Mesenchymal stem cell (in vitro differentiated cells and primary cell): ENCODE measurements at places on chromosomes 16 and 17.

GRCh38 chr17:10211666-10212065 lies 13.3 kb upstream of the GAS7 start:
- no peaks in the 10 kb centered on the region for H3K27me3 ChIP-seq
- no peaks in the 10 kb centered on the region for H3K36me3 ChIP-seq
- H3K4me1 ChIP-seq, result peaks cover 5% of the 10 kb centered on the region
- no peak for DNase-seq

GRCh38 chr17:38701504-38702165 lies 3.4 kb upstream of the MLLT6 start:
- peak; percentile 79 for DNase-seq
- no peaks in the 10 kb centered on the region for H3K27me3 ChIP-seq
- H3K36me3 ChIP-seq, result no peaks in the 10 kb centered on the region
- peaks cover 36% of the 10 kb centered on the region for H3K4me1 ChIP-seq

DNA sequence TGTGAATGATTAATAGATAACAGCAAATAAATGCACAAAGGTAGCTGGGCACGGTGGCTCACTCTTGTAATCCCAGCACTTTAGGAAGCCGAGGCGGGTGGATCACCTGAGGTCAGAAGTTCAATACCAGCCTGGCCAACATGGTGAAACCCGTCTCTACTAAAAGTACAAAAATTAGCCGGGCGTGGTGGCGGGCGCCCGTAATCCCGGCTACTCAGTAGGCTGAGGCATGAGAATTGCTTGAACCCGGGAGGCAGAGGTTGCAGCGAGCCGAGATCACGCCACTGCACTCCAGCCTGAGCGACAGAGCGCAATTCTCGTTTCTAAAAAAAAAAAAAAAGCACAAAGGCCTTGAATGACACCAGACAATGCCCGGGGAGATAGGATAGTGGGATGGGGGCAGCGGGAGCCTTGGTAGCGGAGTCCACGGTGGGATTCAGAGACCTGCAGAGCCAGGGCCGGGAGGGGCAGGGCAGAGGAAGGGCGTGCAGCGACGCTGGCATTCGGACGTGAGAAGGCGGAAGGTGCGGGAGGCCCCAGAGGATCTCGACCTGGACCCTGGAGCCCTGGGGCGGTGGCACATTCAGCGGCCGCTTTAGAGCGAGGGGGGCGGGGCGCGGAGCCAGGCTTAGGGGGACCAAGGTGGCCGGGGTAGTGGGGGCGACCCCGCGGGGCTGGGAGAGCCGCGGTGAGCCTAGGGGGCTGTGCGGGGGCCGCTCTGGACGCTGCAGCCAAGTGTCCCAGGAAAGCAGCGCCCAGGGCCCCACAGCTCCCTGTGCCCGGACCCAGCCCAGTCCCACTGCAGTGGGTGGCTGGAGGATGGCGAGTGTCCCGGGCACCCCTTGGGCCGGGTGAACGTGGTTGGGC lies 999 bp upstream of the FLYWCH2 start:
- DNase-seq, result peak; percentile 40
- no peaks in the 10 kb centered on the region for H3K27me3 ChIP-seq
- H3K4me1 ChIP-seq, result peaks cover 14% of the 10 kb centered on the region
- H3K36me3 ChIP-seq, result no peaks in the 10 kb centered on the region
- H3K27ac ChIP-seq, result no peak overlapping the region
- peak overlapping the region; percentile 64 for H3K4me3 ChIP-seq

DNA sequence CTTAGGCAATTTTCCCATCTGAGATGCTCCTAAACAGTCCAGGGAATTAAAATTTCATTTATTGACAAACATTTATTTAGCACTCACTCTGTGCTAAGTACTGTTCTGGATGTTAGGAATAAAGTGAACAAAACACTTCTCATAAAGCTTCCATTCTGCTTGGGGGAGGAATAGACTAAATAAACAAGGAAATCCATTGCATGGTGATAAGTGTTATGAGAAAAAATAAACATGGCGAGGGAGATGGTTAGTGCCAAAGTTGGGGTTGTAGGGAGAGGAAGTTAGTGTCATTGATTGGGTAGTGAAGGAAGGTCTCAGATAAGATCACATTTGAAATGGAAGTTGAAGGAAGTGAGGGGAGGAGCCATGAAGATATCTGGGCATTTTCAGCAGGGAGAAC lies 72.2 kb upstream of the CES5A start:
- H3K27me3 ChIP-seq, result peaks cover 18% of the 10 kb centered on the region
- no peaks in the 10 kb centered on the region for H3K4me1 ChIP-seq
- no peak overlapping the region for H3K4me3 ChIP-seq
- H3K27ac ChIP-seq, result no peak overlapping the region
- DNase-seq, result no peak

DNA sequence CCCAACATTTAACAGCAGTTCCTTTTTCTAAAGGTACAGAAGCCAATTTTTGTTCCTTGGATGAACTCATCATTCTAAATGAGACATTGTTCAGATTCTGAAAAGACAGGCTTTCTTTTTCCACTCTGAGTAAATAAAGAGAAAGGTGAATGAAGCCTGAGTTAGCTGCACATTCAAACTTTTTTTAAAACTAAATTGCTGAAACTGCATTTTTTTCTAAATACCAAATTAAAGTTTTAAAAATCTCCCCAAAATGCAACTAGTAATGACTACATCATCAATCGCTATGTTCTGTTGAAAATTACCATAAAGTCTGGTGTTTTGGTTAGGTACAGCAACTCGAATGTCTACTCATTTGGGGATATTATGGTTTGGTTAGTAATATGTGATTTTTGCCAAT lies 9.8 kb downstream of the SCO1 start:
- no peak overlapping the region for H3K4me3 ChIP-seq
- no peaks in the 10 kb centered on the region for H3K27me3 ChIP-seq
- no peak for DNase-seq
- H3K36me3 ChIP-seq, result peaks cover 82% of the 10 kb centered on the region
- H3K4me1 ChIP-seq, result no peaks in the 10 kb centered on the region

DNA sequence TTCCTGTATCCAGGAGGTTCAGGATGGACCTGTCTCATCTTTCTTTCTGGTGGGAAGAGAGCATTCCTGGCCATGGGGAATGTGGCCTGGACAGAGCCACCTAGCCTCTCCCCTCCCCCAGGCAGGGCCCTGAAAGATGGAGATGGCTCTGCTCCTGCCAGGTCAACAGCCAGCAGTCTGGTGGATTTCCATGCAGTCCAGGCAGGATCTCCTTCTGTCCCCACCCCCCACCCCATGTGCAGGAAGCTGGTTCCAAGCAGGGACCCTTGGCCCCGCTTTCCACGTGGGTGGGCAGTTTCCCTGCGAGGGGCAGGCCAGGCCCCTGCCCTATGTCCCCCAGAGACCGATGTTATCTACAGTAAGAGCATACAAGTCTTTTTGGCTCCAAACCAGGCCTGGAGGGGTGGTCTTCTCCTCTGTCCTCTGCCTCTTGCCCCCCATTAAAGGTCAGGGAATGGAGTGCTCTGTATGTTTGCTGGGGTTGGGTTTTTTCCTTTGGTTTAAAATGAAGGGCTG lies 240.5 kb downstream of the SEC14L1 start:
- no peak overlapping the region for H3K27ac ChIP-seq
- H3K4me3 ChIP-seq, result no peak overlapping the region
- no peaks in the 10 kb centered on the region for H3K27me3 ChIP-seq
- peaks cover 7% of the 10 kb centered on the region for H3K36me3 ChIP-seq
- DNase-seq, result no peak

GRCh38 chr16:88878967-88879787 lies 12.7 kb upstream of the PABPN1L start:
- H3K36me3 ChIP-seq, result no peaks in the 10 kb centered on the region
- H3K4me1 ChIP-seq, result peaks cover 12% of the 10 kb centered on the region
- H3K27me3 ChIP-seq, result peaks cover 15% of the 10 kb centered on the region

DNA sequence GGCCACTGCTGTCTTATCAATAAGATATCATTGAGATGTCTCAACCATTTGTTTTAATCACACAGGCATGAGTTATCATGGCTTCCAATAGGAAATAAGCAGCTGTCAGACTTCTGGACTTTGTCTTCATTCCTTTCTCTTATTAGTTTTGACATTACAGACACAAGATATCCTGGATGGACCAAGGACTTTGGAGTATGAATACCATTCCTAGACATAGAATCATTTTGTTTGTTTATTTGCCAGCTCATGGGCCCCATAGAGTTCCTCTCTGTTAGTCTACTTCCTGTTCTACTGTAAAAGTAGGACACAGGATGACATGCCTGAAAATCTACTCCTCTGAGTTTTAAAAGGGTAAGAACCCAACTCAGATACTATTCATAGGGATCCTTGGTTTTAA lies 77.7 kb upstream of the KCNJ16 start:
- H3K4me1 ChIP-seq, result no peaks in the 10 kb centered on the region
- peak overlapping the region; percentile 6 for H3K27ac ChIP-seq
- H3K36me3 ChIP-seq, result no peaks in the 10 kb centered on the region

- no peaks in the 10 kb centered on the region for H3K27me3 ChIP-seq
- H3K4me3 ChIP-seq, result no peak overlapping the region
- peaks cover 34% of the 10 kb centered on the region for H3K4me1 ChIP-seq
- peak; percentile 17 for DNase-seq
- H3K36me3 ChIP-seq, result peaks cover 72% of the 10 kb centered on the region
Measured at GRCh38 chr17:80927791-80928216, 63.8 kb upstream of the CHMP6 start.

GRCh38 chr17:74808714-74809430 lies 32.7 kb upstream of the NAT9 start:
- peaks cover 58% of the 10 kb centered on the region for H3K36me3 ChIP-seq
- peaks cover 19% of the 10 kb centered on the region for H3K4me1 ChIP-seq
- no peak for DNase-seq
- H3K27me3 ChIP-seq, result no peaks in the 10 kb centered on the region

DNA sequence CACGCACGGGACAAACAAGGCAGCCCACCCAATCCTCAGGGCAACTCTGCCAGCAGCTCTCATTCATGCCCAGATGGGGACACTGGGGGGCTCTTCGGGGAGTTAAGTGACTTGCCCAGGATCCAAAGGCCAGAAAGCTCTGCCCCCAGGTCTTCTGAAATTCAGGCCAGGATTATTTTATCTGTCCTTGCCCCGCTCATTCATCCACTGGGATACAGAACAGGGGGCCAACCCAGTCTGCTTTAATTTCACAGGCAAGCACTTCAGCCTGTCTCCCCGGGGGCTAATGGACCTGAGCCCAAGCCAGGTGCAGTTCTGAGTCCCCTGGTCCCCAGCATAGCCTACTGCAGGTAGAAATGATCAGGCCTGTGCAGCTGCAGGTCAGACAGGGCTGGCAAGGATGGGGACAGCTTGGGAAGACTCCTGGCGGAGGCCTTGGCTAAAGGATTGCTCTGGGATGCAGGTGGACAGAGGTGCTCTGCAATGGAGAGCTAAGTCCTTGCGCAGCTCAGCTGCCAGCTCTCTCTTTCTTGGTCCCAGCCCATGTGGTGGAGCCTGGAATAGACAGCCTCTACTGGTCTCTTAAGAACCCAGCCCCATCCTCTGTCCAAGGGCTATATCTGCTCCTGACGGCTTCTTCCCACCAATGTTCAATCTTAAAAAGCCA lies 766 bp upstream of the B3GNT9 start:
- H3K27me3 ChIP-seq, result peaks cover 32% of the 10 kb centered on the region
- H3K36me3 ChIP-seq, result peaks cover 37% of the 10 kb centered on the region
- DNase-seq, result peak; percentile 24
- no peak overlapping the region for H3K27ac ChIP-seq
- peaks cover 44% of the 10 kb centered on the region for H3K4me1 ChIP-seq
- peak overlapping the region; percentile 81 for H3K4me3 ChIP-seq

DNA sequence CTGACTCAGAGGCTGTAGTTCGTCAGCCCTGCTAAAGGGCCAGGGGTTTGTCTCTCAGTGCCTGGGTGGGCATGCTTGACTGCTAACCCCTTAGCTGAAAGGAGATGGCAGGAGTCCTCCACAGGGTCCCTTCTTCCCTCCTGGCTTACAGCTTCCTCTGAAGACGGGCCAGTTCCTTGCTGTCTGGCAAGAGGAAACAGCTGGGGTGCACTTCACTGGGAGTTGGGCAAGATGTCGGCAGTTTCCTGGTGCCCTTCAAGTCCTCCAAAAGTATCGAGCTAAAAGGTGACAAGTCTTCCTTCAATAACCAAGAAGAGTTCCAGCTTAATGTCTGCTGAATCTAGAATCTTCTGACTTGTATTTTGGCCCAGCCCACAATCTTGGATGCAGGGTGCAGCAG lies 23.4 kb downstream of the NUP85 start:
- no peak for DNase-seq
- H3K27ac ChIP-seq, result no peak overlapping the region
- H3K36me3 ChIP-seq, result peaks cover 74% of the 10 kb centered on the region
- no peaks in the 10 kb centered on the region for H3K4me1 ChIP-seq
- no peaks in the 10 kb centered on the region for H3K27me3 ChIP-seq
- no peak overlapping the region for H3K4me3 ChIP-seq

- peaks cover 81% of the 10 kb centered on the region for H3K36me3 ChIP-seq
- H3K27ac ChIP-seq, result no peak overlapping the region
- no peaks in the 10 kb centered on the region for H3K27me3 ChIP-seq
- H3K4me1 ChIP-seq, result peaks cover 24% of the 10 kb centered on the region
- no peak for DNase-seq
- H3K4me3 ChIP-seq, result no peak overlapping the region
Measured at GRCh38 chr16:4664538-4665418, 28.6 kb upstream of the NUDT16L1 start.

DNA sequence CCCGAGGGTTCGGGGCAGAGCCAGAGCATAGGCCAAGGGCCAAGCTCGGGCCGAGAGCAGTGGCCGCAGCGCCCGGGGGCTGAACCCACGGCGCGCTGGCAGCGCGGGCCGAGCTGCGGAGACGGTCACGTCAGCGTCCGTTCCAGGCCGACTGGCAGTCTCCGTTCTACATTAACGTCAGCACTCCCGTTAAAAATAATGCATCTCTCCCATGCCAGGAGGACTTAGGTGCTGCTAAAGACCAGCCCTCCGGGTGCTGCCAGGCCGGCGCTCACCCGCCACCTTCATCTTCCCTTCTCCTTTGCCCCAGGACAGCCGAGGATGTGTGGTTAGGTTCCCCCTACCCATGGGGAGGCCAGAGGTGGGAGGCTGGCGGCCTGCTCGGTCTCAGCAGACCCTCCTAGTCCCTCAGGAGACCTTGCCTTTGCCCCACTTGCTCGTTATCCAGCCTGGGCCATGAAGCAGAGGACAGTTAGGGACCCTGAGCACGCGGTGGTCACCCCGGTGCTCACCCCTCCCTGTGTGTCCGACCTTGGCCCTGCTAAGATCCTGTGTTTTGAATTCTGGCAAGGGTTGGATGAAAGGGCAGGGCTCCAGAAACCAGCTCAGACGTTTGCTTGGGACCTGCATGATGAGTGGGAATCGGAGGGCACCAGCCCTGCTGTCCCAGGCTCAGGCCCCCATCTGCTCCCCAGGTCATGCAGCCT lies 572 bp downstream of the MPG start:
- peak overlapping the region; percentile 84 for H3K4me3 ChIP-seq
- no peaks in the 10 kb centered on the region for H3K27me3 ChIP-seq
- peak overlapping the region; percentile 69 for H3K27ac ChIP-seq
- H3K4me1 ChIP-seq, result peaks cover 75% of the 10 kb centered on the region
- H3K36me3 ChIP-seq, result peaks cover 28% of the 10 kb centered on the region

GRCh38 chr17:51346218-51346982 lies 86.1 kb downstream of the UTP18 start:
- H3K36me3 ChIP-seq, result no peaks in the 10 kb centered on the region
- no peak overlapping the region for H3K4me3 ChIP-seq
- peaks cover 38% of the 10 kb centered on the region for H3K27me3 ChIP-seq

GRCh38 chr16:53713403-53714204 lies 9.6 kb downstream of the FTO start:
- no peak for DNase-seq
- H3K4me3 ChIP-seq, result no peak overlapping the region
- no peaks in the 10 kb centered on the region for H3K36me3 ChIP-seq
- no peak overlapping the region for H3K27ac ChIP-seq

GRCh38 chr17:1933875-1934715 lies 91.0 kb downstream of the RTN4RL1 start:
- no peak for DNase-seq
- H3K36me3 ChIP-seq, result no peaks in the 10 kb centered on the region

- H3K36me3 ChIP-seq, result no peaks in the 10 kb centered on the region
- no peak for DNase-seq
Measured at GRCh38 chr16:3186946-3187690, 886 bp upstream of the OR1F1 start.
